ENCODE measurements at places on chromosomes 2 and 18.

- DNase-seq: no peak
Observed at GRCh38 chr2:21467910-21468309, 344.1 kb downstream of the TDRD15 start.

DNA sequence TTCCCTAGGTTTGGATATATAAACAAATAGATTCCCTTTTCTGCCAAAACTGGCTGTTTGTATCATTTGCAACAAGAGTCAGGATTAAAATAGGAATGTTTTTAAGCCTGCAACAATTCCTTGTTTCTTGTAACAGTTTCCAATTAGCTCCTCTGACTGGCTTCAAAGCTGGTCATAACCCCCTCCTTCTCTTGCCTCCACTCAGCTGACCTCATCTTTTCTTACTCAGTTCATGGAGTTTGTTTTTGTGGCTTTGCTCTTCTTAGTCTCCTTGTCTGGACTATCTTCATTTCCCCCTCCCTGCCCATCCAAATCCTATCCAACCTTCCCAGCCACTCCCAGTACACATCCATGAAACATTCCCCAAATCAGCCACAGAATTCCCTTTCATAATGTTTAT, 14.3 kb upstream of the RAPH1 start:
- DNase-seq: no peak

- DNase-seq: no peak
Observed at GRCh38 chr2:179443180-179443579, 178.5 kb upstream of the SESTD1 start.

- no peak for DNase-seq
Observed at GRCh38 chr2:189164746-189165145, 14.8 kb downstream of the COL5A2 start.

DNA sequence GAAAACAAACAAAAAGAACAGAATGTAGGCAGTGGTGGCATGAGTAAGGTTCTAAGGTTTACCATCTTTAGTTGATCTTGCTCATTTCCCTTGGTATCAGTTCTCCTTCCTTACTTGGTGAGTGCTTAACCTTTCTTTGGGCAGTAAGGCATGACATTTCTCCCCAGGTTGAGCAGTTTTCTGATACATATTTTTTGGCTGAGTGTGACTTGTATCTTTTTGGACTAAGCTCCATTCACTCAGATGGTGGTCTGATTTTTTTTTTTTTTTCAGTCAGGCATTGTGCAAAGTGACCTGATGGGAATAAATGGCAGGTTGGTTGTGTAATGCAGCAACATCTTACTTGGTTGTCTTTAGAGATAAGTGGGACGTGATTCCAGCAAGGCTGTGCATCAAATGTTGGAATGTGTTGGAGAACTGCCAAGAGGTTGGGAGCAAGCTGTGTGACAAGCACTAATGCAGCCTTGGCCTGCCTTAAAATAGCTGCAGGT, 15.1 kb downstream of the SPTBN1 start:
- no peak for DNase-seq

DNA sequence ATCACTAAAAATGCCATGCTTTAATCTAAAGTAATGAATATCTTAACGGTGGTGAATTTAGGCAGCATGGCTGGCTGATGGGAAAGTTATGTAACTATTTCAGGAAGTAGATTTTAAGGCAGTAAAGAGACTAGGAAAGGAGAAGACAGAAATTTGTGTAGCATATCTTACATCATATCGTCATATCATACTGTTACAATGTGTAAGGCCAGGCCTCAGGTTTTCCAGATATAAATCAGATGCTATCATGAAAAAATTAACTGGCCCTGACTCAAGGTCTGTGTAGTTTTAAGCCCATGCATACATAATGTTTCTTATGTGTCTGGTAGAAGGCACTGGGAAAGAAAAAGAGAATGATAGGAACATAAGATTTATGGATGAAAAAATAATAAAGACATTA, 8.9 kb upstream of the FAP start:
- DNase-seq: no peak

- no peak for DNase-seq
Observed at GRCh38 chr2:60554074-60554645, 706 bp upstream of the BCL11A start.

- no peak for DNase-seq
Observed at GRCh38 chr18:36905571-36905970, 76.6 kb downstream of the KIAA1328 start.

DNA sequence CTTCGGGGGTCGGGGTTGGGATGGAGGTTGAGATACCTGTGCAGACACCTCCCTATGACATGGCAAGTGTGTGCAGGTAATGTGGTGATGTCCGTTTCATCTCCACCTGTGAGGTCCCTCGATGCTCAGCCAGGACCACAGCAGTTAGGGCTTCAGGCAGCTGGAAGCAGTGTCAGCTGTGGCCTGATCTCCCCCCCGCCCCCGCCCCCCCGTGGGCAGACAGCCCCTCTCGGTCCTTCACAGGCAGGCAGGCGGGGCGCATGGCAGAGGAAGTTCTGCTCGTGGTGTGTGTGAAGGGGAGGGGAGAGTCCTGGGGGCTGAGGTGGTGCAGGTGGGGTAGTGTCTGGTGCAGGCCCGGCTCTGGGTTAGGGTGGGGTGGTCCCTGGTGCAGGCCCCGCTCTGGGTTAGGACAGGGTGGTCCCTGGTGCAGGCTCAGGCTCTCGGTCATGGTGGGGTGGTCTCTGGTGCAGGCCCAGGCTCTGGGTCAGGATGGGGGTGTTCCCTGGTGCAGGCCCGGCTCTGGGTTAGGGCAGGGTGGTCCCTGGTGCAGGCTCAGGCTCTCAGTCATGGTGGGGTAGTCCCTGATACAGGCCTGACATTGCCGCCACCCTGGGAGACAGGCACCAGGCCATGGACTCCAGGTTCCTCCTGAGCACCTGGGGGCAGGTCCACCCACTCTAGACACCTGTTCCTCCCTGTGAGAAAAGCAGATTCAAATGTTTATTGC, 94.3 kb downstream of the NFATC1 start:
- DNase-seq: no peak
